ENCODE measurements at places on chromosomes 5 and 9. TPM values are rescaled to one million over a fixed set of nuclear protein-coding genes. Genes with fewer than 3 reads are reported as not detected.
A peak's percentile ranks its signal among the peaks of the same experiment; 100 is the strongest.

The GOLM1 gene
- total RNA-seq, result 0.22 TPM

The CRAT gene
- 7.1 TPM for total RNA-seq

The MARCOL gene
- total RNA-seq, result not detected

The DRD1 gene
- not detected for total RNA-seq

The C9orf153 gene
- 0.66 TPM for total RNA-seq

The ESM1 gene
- not detected for total RNA-seq

The ADAMTS19 gene
- total RNA-seq, result not detected

DNA sequence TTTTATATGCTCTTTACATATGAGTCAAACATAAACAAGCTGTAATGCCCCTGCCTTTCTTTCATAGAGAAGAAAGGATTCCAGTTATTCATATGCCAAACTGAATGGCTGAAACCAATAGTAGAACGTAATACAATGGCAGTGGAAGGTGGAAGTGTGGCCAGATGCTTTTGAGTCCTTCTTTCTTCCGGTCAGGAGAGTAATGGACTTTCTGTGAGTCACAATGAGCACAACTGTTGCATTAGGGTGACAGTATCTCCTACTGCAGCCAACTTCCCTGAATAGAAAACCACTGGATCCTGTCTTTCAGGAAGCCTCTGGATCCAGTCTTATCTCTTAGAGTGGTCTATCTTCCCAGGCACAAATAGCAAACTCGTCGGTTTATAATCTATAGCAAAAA lies 855.2 kb downstream of the MAT2B start:
- no peaks in the 10 kb centered on the region for H3K36me3 ChIP-seq
- no peak overlapping the region for H3K4me3 ChIP-seq
- no peak for DNase-seq
- H3K27me3 ChIP-seq, result no peaks in the 10 kb centered on the region

GRCh38 chr9:2210201-2210600 lies 195.1 kb downstream of the SMARCA2 start:
- H3K27me3 ChIP-seq, result no peaks in the 10 kb centered on the region
- no peak for DNase-seq
- H3K4me3 ChIP-seq, result no peak overlapping the region
- no peaks in the 10 kb centered on the region for H3K4me1 ChIP-seq
- H3K36me3 ChIP-seq, result no peaks in the 10 kb centered on the region

DNA sequence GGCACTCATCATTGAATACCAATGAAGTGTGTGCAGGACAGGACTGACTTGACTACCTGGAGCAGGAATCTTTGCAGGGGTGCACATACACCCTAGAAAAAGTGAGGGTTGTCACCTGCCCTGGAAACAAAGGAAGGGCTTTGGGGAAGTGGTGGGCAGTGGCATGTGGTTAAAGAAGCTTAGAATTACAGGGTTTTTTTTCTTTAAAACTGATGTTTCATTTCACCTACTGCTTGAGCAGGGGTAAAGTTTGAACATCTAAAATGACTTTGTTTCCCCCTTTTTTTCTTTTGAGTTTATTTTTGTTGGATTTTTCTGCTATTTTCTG lies 2.0 kb upstream of the KDM3B start:
- H3K27ac ChIP-seq, result no peak overlapping the region
- H3K4me3 ChIP-seq, result no peak overlapping the region
- H3K27me3 ChIP-seq, result no peaks in the 10 kb centered on the region
- peaks cover 17% of the 10 kb centered on the region for H3K36me3 ChIP-seq
- H3K4me1 ChIP-seq, result peaks cover 21% of the 10 kb centered on the region
- no peak for DNase-seq

DNA sequence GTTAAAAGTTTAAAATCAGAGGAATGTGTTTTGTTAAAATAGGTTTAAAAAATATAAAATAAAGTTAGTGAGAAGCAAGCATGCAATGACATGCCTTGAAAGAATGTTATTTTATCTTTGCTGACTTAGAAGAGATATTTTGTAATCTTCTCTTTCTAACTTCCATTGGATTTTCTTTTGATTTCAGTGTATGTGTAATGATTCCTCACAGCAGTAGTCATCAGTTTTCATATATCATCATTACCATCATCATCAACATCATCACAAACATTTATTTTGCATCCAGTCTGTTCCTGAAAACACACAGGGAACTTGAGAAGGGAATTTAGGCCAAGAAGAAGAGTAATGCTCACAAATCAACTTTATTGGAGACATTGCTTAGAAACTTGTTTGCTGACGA lies 699.6 kb downstream of the TAF11L14 start:
- DNase-seq, result no peak
- no peaks in the 10 kb centered on the region for H3K4me1 ChIP-seq
- no peaks in the 10 kb centered on the region for H3K27me3 ChIP-seq
- no peak overlapping the region for H3K27ac ChIP-seq

GRCh38 chr9:135277219-135278201 lies 190.0 kb downstream of the OLFM1 start:
- H3K27me3 ChIP-seq, result no peaks in the 10 kb centered on the region
- H3K4me3 ChIP-seq, result no peak overlapping the region
- H3K4me1 ChIP-seq, result no peaks in the 10 kb centered on the region
- DNase-seq, result no peak
- H3K27ac ChIP-seq, result no peak overlapping the region

DNA sequence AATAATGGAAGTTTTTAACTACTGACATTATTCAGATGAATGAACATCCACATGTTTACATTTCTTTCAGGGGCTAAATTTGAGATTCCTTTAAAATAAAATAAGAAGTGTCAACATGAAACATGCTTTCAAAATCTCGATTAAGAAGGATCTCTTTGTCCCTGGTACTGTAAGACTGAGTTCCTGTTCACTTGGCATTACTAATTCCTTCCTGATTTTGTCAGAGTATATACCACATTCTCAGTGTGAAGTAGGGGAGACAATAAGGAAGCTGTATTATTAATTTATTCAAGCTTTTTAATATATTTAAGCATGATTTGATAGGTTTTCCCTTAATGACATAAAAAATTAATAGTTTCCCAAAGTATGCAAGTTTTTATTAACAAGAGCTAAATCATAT lies 81.5 kb upstream of the GRHPR start:
- no peak overlapping the region for H3K27ac ChIP-seq
- H3K4me3 ChIP-seq, result no peak overlapping the region
- H3K4me1 ChIP-seq, result no peaks in the 10 kb centered on the region
- H3K36me3 ChIP-seq, result no peaks in the 10 kb centered on the region
- no peaks in the 10 kb centered on the region for H3K27me3 ChIP-seq

DNA sequence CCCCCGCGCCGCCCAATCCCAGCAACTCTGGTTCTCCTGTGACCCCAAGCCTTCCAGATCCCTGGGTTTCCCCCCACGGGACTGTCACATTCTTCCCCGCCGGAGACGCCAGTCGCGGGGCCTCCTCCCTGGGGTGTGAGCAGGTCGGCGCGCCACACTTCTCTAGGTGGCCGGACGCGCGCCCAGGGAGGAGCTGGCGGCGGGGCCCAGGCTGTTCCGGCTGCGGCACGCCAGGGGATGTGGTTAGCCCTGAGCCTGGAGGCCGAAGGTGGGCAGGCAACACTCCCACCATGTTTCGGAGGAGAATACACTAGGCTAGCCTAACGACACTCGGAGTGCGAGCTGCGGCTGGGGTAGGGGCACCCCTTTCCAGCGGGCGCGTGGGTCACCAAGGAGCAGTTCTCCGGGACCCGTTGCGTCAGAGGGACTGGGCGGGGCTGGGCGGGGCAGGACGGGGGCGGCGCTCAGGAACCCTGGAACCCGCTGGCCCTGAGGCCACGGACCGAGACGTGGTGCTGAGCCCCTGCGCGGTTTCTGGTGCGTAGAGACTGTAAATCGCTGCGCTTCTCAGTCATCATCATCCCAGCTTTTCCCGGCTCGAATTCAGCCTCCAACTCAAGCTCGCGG lies at the start of gene SLC27A6:
Gene SLC27A6 (plus strand): TSS at position 478 of the 627 bp plus-strand sequence. CDS start 650 bp downstream, outside the sequence.
- H3K36me3 ChIP-seq, result no peaks in the 10 kb centered on the region
- no peak for DNase-seq
- peaks cover 10% of the 10 kb centered on the region for H3K27me3 ChIP-seq

DNA sequence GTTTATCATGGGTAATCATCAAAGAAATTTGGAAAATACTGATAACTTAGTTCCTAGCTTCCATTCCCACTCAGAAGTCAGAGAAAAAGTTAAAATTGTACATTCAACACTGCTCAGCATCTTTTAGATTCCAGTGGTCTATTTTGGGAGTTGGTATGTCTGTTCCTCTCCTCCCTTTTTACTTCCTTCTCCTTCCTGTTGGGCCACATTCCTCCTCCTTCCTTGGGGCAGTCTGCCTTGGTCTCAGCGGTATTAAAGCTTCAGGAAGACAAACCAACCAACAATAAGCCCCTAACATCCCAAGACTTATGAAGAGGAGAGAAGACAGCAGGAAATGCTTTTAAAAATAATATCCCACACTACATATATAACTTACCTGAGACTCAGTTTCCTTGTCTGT lies 49.9 kb upstream of the SSBP2 start:
- no peak overlapping the region for H3K4me3 ChIP-seq
- H3K27me3 ChIP-seq, result no peaks in the 10 kb centered on the region
- H3K27ac ChIP-seq, result no peak overlapping the region
- no peaks in the 10 kb centered on the region for H3K4me1 ChIP-seq
- H3K36me3 ChIP-seq, result no peaks in the 10 kb centered on the region
- DNase-seq, result no peak

- DNase-seq, result no peak
- H3K36me3 ChIP-seq, result no peaks in the 10 kb centered on the region
- H3K4me3 ChIP-seq, result no peak overlapping the region
- H3K4me1 ChIP-seq, result no peaks in the 10 kb centered on the region
- H3K27ac ChIP-seq, result no peak overlapping the region
Measured at GRCh38 chr9:76962732-76963131, 56.7 kb upstream of the FOXB2 start.

DNA sequence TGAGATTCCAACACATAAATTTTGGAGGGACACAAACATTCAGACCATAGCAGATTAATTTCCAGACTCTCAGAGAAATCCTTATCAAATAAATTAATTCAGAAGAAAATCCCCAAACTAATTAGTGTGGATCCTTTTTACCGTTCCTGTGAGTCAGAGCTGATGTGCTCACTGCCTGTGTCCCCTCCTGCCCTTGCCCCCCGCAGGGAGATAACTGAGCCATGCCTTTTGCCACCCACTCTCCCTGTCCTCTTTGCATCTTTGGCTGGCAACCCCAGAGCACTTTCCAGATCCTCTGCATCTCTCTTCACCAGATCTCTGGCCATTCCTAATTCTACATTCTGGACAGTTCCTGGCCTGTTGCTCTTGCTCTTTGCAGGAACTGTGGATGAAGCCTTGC lies 135.4 kb upstream of the MAP1B start:
- no peaks in the 10 kb centered on the region for H3K27me3 ChIP-seq
- H3K4me3 ChIP-seq, result no peak overlapping the region
- H3K4me1 ChIP-seq, result no peaks in the 10 kb centered on the region
- DNase-seq, result no peak

- no peak overlapping the region for H3K27ac ChIP-seq
- no peaks in the 10 kb centered on the region for H3K36me3 ChIP-seq
- no peaks in the 10 kb centered on the region for H3K4me1 ChIP-seq
- no peak overlapping the region for H3K4me3 ChIP-seq
Measured at GRCh38 chr5:91957666-91958065, 574.5 kb upstream of the ARRDC3 start.

- no peaks in the 10 kb centered on the region for H3K36me3 ChIP-seq
- no peaks in the 10 kb centered on the region for H3K4me1 ChIP-seq
- H3K27ac ChIP-seq, result no peak overlapping the region
- H3K4me3 ChIP-seq, result no peak overlapping the region
Measured at GRCh38 chr9:84151236-84151635, 170.6 kb downstream of the RMI1 start.

DNA sequence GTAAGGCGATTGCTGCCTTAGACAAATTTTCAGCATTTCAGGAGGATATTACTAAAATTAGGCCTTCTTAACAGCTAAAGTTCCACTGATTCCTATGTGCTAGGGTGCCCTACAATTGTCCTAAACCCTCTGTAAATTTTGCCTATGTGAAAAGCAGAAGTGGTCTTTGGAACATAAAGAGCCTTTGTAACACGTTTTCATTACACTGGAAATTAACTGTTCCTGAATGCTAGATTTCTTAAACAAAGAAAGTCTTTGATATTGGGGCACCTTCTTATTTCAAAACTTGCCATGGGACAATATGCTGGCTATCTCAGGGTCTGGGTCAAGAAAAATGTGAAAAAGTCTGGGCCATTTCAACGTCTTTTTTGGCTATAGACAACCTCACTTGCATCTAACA lies 60.4 kb upstream of the MOCS2 start:
- no peaks in the 10 kb centered on the region for H3K36me3 ChIP-seq
- no peak overlapping the region for H3K4me3 ChIP-seq
- H3K4me1 ChIP-seq, result no peaks in the 10 kb centered on the region
- no peak for DNase-seq
- no peaks in the 10 kb centered on the region for H3K27me3 ChIP-seq

DNA sequence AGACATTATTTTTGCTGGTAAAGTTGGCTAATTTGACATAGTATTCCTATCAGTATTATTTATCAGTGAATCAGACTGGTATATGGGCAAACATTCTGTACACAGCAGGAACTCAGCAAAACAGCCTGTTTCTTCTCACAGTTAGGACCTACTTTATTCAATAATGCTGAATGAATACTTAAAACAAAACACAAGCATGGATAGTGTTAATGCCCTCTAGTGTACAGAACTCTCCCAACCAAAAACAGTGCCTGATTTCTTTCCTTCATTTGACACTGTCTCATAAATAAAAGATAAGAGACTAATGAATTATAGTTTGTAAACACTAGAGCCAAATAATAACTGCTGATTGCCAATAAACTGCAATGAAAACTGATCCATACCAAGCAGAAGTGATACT lies 1113.3 kb downstream of the PTPRD start:
- no peak overlapping the region for H3K27ac ChIP-seq
- H3K4me3 ChIP-seq, result no peak overlapping the region

- H3K27me3 ChIP-seq, result no peaks in the 10 kb centered on the region
- no peaks in the 10 kb centered on the region for H3K36me3 ChIP-seq
- peak overlapping the region; percentile 90 for H3K4me3 ChIP-seq
- peak; percentile 91 for DNase-seq
- peaks cover 26% of the 10 kb centered on the region for H3K4me1 ChIP-seq
Measured at GRCh38 chr9:6757132-6757455, 679 bp upstream of the KDM4C start.

- no peak overlapping the region for H3K4me3 ChIP-seq
- DNase-seq, result no peak
- H3K36me3 ChIP-seq, result no peaks in the 10 kb centered on the region
- no peaks in the 10 kb centered on the region for H3K4me1 ChIP-seq
- no peaks in the 10 kb centered on the region for H3K27me3 ChIP-seq
- no peak overlapping the region for H3K27ac ChIP-seq
Measured at GRCh38 chr9:135056541-135056940, 30.9 kb upstream of the OLFM1 start.

DNA sequence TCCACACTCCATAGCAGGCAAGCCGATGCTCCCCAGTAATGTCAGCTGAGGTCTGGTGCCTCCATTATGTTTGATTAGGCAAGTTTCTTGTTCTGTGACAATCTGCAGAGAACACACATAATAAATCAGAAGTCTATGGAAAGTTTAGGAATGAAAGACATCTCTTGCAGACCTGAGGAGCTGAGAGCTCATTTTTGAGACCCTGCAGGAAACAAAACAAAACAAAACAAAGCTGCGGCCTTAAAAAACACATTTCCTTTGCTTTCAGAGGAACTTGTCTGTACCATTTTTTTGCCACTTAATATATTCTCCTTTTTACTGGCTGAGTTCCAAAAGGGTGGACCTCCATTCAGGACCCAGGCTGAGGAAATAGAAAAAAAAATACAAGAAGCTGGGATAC lies 481.2 kb upstream of the DMAC1 start:
- no peak overlapping the region for H3K4me3 ChIP-seq
- DNase-seq, result no peak
